Substantia nigra (tissue), 51 donors: ENCODE measurements at places on chromosomes 2 and 18.
A peak's percentile ranks its signal among the peaks of the same experiment; 100 is the strongest.

DNA sequence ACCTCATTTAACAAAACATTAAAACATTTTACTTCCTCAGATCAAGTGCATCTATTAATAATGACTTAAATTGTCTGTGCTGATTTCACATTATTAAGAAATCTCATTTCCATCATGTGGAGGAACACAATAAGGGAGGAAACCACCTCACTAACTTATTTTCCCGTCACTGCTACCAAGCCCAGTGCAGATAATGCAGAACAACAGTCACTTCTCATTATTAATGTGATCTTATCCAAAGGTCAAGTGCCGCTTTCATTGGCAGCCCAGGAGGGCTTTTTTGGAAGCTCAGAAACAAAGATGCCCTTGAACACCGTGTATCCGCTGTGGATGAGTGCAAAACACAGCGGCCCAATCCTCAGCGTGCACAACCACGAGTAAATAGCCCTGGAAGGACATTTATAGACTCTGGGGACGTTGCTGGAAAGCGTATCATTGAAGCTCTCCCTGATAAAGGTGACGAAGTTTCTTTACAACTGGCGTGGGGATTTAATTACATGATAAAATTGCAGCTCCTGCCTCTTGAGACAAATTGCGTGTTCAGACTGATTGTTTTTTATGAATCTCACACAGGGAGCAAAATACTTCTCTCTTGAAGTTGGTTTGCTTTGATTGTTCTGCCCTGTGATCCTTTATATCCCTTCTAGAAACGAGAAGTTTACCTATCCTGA, 13.2 kb downstream of the ASB18 start:
- DNase-seq: no peak

GRCh38 chr2:195486987-195487644, 169.9 kb upstream of the SLC39A10 start:
- no peak for DNase-seq

GRCh38 chr2:38248255-38248654, 128.8 kb downstream of the ATL2 start:
- no peak for DNase-seq

- DNase-seq: no peak
Observed at GRCh38 chr2:109346601-109347228, 217.7 kb downstream of the SH3RF3 start.

- no peak for DNase-seq
Observed at GRCh38 chr2:59191781-59192180, 950.7 kb upstream of the FANCL start.

- DNase-seq: no peak
Observed at GRCh38 chr2:75337016-75337415, 137.7 kb upstream of the TACR1 start.

- DNase-seq: no peak
Observed at GRCh38 chr2:112001942-112002341, 53.1 kb upstream of the TMEM87B start.

- DNase-seq: no peak
Observed at GRCh38 chr18:78825168-78825567, 154.4 kb upstream of the SALL3 start.

- no peak for DNase-seq
Observed at GRCh38 chr2:42336361-42336965, 24.6 kb downstream of the COX7A2L start.

- DNase-seq: no peak
Observed at GRCh38 chr2:158599609-158600008, 142.9 kb downstream of the PKP4 start.

DNA sequence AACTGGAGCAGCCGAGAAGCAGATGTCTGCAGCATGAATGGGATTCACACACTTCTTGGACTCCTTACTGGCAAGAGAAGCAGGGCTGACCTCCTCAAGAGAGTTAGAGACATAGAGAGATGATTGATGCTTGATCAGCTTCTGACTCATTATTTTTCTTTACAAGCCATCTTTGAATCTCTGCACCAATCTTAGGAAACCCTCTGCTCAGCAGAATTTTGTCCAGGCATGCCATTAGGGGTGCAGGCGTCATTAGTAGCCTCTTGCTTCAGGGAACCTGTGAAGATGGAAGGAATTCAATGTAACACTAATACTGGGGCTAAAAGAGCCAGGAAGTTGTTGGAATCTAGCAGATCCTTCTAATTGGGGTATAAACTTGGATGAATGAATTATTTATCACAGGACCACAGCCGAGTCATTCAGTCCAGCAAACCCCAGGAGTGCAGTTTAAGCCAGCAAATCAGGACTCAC, 151.8 kb downstream of the MGAT5 start:
- DNase-seq: no peak

- no peak for DNase-seq
Observed at GRCh38 chr18:54389143-54389505, 31.4 kb downstream of the C18orf54 start.

GRCh38 chr2:157894694-157895435, 18.7 kb upstream of the ACVR1 start:
- no peak for DNase-seq

DNA sequence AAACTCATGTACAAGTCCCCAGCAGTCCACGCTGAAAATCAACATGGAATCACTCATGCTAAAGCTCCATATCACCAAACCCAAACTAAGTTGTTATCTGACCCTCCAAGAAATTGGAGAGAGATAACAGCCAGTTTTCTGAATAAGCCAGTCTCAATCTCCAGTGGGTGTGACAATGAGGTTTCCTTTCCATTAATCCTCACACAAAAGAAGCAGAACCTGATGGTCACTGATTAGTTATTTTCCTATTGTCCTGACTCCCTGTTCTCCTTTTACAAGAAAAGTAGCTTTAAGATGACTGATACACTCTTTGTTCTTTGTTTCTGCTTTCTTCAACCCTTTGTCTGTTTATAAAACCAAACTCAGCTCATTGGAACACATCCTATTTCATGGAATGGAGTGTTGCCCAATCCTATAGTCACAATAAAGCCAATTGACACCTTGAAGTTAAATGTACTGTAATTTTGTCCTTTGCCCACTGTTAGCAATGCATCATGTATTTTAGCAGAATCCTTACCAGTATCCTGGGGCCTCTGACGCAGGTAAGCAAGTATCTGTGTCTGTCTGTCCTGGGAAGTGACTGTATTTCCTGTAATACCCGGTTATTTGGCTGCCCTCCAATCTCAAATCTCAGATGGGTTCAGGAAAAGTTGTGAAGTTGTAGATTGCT, 30.6 kb upstream of the SH3RF3 start:
- no peak for DNase-seq

DNA sequence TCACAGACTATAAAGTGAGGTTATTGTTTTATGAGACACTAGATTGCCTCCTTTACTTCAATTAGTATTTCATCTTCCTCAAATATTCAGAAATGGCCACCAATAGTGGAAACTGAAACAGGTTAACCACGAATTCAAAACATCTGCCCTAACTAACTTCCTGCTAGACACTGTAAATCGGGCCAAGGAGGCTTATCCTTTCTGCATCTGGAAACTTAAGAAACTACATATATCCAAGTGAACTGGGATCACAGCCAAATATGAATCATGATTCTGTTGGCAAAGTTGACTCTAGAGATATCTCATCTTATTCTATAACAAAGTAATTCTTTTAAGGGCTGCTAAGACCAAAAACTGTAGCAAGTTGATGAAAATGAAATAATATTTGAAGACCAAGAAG, 136.6 kb upstream of the ZC3H15 start:
- DNase-seq: no peak

GRCh38 chr18:24656551-24657443, 196.4 kb downstream of the HRH4 start:
- no peak for DNase-seq

DNA sequence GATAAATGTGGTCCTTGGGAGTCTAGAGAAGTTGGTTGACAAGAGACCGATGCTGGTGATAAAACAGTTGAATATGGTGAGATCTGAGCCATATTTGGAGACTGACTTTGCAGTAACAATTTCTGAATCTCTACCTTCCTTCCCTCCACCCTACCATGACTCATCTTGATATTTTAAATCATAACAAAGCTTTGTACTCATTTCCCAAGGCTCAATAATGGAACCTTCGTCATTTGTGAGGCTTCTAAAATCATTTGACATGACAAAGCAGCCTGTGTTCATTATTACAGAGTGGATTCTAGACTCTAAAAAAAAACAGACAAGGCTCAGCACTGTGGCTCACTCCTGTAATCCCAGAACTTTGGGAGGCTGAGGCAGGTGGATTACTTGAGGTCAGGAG, 38.5 kb upstream of the PDCL3 start:
- DNase-seq: no peak

DNA sequence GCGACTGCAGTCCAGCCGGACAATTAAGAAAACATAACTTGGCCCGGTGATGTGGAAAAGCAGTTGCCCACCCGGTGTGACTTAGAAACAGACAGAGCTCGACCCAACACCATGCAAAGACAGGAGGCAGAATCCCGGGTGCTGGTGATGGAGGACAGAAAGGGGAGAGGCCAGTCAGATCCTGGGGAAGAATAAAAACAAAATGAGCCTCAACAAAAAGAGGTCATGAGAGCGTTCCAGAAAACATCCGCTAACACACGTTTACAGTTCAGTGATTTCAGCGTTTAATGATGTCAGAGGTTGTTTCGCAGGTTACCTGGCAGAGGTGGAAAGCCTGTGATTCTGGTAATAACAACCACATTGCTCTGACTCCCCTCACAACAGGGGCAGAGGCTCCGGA, 111.9 kb downstream of the OSR1 start:
- no peak for DNase-seq

GRCh38 chr2:54735636-54736035, 12.2 kb downstream of the EML6 start:
- no peak for DNase-seq

GRCh38 chr2:52611759-52612158, 1155.8 kb upstream of the CHAC2 start:
- no peak for DNase-seq

GRCh38 chr2:224816816-224817215, 100.7 kb upstream of the CCDC195 start:
- DNase-seq: no peak

GRCh38 chr2:68828887-68829708, 42.1 kb downstream of the BMP10 start:
- DNase-seq: peak; percentile 86

DNA sequence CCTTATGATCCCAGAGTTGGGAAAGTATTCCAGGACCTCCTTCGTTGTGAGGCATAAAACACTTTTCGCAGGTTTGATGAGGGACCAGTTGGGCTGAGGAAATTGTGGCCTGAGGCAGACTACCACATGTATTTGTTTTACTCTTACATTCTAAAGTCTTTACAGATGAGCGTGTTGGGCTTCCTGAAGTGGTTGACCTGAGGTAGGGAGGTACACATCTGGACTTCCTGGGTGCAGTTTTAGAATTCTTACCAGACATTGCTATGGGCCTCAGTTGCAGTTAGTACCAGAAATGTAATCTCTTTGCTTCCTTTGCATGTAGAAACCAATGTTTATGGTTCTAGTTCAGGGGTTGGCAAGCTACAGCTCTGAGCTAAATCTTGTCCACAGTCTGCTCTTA, 48.7 kb downstream of the COA5 start:
- no peak for DNase-seq

DNA sequence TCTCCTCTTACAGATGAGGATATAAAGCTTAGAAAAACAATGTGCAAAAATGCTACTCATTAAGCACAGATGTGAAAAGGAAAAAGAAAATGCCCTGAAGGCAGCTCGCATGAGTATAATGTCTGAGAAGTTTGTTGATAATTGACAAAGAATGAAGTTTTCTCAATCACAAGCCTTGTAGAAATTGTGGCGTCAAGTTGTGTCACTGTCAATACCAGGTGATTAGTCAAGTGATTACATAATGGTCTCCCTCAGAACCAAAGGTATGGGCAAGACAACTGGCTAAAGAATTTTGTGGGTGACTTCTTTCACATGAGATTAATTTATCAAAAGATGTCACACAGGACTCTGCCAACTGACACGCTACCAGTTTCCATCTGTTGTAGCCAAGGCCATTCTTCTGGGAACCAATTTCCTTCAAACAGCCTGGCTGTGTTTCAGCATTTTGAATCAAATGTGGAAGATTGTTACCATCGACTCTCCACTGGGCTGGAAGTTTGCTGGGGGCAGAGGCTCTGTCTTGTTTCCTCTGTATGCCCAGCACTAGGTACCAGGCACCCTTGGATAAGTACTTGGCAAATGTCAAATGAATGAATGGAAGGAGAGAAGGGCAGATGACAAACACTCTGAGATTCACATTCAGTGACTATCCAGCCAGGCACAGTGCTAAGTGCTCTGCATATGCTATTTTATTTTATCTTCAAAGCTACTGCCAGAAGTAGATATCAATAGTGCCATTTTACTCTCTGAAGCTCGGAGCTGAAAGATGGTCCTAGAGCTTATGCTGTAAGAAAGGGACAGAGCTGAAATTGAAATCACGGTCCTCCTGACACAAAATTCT, 5.9 kb upstream of the FN1 start:
- no peak for DNase-seq

- DNase-seq: no peak
Observed at GRCh38 chr18:45627204-45627526, 11.9 kb downstream of the SLC14A2 start.

GRCh38 chr18:22813648-22814328, 119.3 kb upstream of the RBBP8 start:
- no peak for DNase-seq

DNA sequence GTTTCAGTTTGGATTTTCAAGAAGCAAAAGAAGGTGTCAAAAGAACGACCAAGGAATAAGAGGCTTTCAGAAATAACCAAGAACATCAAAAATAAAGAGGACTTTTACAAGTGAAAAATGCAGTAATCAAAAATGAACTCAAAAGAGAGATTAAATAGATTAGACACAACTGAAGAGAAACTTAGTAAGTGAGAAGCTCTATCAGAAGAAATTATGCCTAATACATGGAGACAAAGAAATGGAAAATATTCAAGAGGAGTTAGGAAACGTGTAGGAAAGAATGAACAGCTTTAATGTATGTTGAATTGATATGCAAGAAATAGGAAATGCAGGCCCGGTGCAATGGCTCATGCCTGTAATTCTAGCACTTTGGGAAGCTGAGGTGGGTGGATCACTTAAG, 145.8 kb downstream of the ACOXL start:
- DNase-seq: no peak

DNA sequence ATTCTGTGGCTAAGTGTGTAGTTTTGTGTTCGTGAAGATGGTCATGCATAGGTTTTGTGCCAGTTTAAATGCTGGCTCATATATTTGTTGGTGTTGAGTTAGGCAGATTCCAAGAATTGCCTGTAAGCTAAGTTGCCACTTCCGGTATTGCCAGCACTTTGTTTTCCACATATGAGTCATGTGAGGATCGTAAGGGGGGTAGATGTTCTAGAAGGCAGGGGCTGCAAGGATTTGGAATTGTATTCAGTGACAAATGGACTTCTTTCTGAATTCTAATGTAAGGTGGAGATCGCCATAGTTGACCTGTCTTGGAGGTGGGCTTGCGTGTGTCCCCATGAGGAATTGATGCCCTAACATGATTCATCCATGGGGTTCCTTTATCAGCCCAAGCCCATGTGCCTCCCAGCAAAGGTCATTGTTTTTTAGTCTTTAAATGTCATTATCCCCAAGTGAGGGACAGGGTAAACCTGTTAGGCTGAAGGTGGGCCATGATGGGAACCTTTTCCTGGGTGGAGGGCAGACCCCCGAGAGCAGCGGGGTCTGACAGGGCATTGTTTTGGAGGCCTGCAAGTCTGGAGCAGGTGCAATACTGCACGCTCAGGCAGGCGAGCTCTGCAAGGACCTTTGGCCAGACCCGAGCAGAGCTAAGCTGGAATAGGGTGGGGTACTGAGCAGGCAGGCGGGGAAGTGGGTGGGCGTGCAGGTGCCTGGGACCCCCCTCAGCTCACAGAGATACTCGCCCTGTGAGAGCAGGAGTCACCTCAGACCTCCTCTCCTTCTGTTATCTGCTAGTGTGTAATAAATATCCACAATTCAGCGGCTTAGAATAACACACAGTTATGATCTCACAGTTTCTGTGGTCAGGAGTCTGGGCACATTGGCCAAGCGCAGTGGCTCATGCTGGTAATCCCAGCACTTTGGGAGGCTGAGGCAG, 77.4 kb downstream of the LRRFIP1 start:
- DNase-seq: no peak
